ENCODE measurements at places on chromosomes 5 and 9. TPM values are rescaled to one million over a fixed set of nuclear protein-coding genes. Genes with fewer than 3 reads are reported as not detected.

GRCh38 chr9:37968228-37968701 is 64.3 kb upstream of the SLC25A51 start:
- no peak for DNase-seq

- DNase-seq = no peak
Measured at GRCh38 chr9:23962101-23962500, 136.1 kb upstream of the ELAVL2 start.

GRCh38 chr9:92970467-92970923 is 23.2 kb downstream of the FGD3 start:
- no peak for DNase-seq

- no peak for DNase-seq
Measured at GRCh38 chr9:20550326-20550725, 72.0 kb downstream of the MLLT3 start.

- no peak for DNase-seq
Measured at GRCh38 chr9:131046093-131046380, 37.1 kb downstream of the LAMC3 start.

- no peak for DNase-seq
Measured at GRCh38 chr9:22157828-22158227, 148.7 kb upstream of the CDKN2B start.

GRCh38 chr9:133064241-133065069 is 2.7 kb downstream of the CEL start:
- no peak for DNase-seq

- no peak for DNase-seq
Measured at GRCh38 chr9:137678202-137678601, 59.4 kb downstream of the EHMT1 start.

- no peak for DNase-seq
Measured at GRCh38 chr9:115575147-115575546, 457.2 kb upstream of the TNC start.

DNA sequence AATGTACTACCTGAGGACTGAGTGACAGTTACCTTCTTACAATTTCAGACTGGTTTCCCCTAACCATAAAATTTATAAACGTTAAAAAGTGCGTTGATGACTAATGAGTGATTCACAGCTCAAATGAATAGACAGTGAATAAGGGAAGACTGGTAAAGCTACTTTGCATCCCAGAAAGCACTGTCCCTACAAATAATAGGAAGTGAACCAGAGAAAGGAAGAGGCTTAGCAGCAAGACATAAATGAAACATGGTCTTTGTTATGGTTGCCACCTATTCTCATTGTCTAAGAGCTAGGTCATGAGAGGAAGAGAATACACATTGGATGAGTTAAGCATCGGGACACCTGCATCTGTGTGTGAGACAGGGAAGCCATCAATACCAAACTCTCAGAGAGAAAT is 849.2 kb downstream of the TAF11L14 start:
- no peak for DNase-seq

GRCh38 chr5:142330026-142330425 is 5.2 kb upstream of the SPRY4 start:
- no peak for DNase-seq

- DNase-seq = no peak
Measured at GRCh38 chr5:175466700-175467318, 11.6 kb upstream of the SFXN1 start.

- no peak for DNase-seq
Measured at GRCh38 chr5:124644138-124644537, 102.3 kb downstream of the ZNF608 start.

DNA sequence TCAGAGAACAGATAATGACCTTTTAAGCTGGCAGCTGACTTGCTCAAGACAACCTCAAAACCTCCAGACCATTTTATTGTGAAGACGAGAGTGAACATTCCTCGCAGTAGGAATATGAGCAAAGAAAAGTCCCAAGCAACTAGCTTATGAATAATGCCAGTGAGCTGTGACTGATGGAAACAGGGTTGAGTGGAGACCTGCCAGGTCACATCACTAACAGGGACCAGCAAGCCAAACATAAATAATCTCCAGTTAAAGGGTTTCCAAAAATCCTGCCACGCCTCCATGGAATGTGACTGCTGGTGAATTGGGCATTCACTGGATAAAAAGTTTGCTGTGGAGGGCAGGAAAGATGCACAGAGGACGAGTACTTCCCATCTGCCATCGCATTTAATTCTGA is 185.4 kb downstream of the CRB2 start:
- DNase-seq = no peak

- no peak for DNase-seq
Measured at GRCh38 chr5:40485021-40485998, 194.4 kb upstream of the PTGER4 start.

DNA sequence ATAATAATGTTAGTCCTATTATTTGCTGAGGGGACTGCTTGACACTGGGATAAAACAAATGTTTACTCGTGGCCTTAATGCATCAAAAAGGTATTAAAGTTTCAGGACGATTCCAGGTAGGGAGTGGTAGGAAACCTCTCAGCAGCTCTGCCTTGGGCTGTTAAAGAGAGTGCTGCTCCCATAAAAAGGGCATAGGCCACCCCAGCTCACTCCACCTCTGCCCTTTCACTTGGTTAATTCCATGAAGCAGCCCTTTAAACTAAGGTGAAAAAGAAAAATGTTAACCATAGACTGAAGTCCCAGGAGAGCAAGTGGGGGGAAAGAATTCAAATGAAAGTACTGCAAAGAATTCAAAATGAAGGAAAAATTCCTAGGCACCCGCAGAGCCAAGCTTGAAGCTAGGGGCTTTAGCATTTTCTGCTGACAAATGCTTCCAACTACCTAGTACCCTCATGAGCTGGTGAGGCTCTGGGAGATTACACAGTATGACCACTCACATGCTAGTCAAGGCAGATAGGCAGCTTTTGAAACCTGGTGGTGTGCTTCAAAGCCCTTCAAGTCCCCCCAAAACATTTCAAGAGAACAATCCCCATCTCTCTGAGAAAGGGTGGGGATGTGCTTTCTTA is 8.5 kb downstream of the KLF9 start:
- DNase-seq = no peak

- DNase-seq = no peak
Measured at GRCh38 chr5:75047356-75047755, 5.0 kb downstream of the GCNT4 start.

GRCh38 chr5:177133096-177133852 is at the start of gene NSD1:
Gene NSD1, plus strand, starts transcription at chr5:177133773. Its CDS starts 1,331 bp downstream, at chr5:177135104.
- peak; percentile 96 for DNase-seq

DNA sequence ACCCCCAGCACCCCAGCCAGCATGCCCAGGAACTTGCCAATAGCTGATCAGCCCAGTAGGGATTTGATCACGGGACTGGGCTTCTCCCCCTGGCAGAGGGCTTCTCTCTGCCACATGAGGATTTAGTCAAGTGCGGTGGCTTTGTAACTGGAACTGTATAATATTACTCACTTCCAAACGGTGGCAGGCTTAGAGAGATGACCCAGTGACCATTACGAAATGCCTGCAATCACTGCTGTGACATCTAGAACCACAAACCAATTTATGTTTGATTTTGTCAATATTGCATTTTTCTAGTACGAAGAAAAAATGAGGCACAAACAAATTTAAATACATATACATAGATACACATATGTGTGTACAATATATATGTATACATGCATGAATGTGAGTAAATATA is 192.1 kb downstream of the ERCC6L2 start:
- DNase-seq = no peak

The SPINK13 gene
- not detected for total RNA-seq

The SLC6A18 gene
- not detected for total RNA-seq

The CEP72 gene
- 5.9 TPM for total RNA-seq

The STPG3 gene
- 0.54 TPM for total RNA-seq

The RAI14 gene
- 0.54 TPM for total RNA-seq
